ENCODE measurements at places on chromosomes 11 and 22. TPM values are rescaled to one million over a fixed set of nuclear protein-coding genes. Genes with fewer than 3 reads are reported as not detected.

The ZNF202 gene
- 22.1 TPM for polyA plus RNA-seq

The PDGFB gene
- polyA plus RNA-seq = 18.3 TPM

The DSCAML1 gene
- polyA plus RNA-seq = 0.85 TPM

The CHRM1 gene
- polyA plus RNA-seq = 0.70 TPM

The KCNA4 gene
- 7.6 TPM for polyA plus RNA-seq

The INPP5J gene
- 2.0 TPM for polyA plus RNA-seq

DNA sequence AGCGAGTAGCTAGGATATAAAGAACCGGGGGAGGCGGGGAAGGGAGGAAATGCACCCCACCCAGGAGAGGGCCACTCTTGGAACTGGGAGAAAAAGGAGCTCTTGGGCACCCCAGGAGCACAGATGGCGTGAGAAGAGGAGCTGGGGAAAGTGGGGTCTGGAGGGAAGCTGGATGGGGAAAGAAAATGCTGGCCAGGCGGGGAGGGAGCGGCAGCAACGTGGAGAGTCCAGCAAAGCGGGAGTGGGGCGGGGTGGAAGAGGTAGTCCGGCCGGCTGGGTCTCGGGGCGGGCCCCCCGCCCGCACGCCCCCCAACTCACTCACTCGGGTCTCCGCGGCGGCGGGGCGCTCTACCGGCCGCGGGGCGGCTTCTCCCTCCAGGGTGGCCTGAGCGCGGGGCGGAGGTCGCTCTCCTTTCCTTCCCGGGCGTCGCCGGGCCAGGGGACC is 522 bp downstream of the TOB2 start:
- DNase-seq = peak; percentile 5

DNA sequence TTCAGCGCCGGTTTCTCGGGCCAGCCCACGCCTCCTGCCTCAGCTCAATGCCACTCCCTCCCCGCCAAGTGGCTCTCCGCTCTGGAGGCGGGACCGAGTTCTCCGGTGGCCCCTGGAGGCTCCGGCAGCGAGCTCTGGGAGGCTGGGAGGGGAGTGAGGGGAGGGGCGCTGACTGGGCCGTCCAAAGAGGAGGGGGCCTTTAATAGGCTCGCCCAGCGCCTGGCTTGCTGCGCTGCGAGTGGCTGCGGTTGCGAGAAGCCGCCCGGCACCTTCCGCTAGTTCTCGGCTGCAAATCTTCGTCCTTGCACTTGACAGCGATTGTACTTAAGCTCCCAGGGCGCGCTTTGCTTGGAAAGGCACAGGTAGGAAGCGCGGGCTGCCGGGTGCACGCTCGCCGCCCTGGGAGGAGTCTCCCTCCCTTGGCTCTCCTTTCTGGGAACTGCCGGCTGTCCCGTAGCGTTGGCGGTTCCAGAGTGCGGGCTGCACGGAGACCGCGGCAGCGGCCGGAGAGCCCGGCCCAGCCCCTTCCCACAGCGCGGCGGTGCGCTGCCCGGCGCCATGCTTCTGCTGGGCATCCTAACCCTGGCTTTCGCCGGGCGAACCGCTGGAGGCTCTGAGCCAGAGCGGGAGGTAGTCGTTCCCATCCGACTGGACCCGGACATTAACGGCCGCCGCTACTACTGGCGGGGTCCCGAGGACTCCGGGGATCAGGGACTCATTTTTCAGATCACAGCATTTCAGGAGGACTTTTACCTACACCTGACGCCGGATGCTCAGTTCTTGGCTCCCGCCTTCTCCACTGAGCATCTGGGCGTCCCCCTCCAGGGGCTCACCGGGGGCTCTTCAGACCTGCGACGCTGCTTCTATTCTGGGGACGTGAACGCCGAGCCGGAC is at the start of gene ADAMTS15:
ADAMTS15 (plus strand) TSS at position 230 of the 894 bp plus-strand sequence; CDS start at position 559, 329 bp downstream.
- peak; percentile 93 for DNase-seq

DNA sequence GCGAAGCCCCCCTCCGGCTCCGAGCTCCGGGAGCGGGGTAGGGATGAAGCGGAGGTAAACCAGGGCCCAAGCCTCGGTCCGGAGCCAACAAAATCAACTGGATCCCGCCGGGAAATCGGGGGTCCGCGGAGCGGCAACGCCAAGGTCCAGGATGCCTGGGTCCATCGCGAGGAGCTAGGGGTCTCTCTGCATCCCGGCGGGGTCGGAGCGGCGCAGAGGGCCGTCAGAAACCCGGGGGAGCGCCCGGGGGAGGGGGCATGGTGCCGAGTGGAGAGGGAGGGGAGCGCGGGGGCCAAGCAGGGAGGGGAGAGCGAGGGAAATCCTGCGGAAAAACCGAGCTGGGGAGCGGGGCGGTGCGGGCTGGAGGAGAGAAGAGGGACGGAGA is 51.8 kb downstream of the SLC22A12 start:
- no peak for DNase-seq

DNA sequence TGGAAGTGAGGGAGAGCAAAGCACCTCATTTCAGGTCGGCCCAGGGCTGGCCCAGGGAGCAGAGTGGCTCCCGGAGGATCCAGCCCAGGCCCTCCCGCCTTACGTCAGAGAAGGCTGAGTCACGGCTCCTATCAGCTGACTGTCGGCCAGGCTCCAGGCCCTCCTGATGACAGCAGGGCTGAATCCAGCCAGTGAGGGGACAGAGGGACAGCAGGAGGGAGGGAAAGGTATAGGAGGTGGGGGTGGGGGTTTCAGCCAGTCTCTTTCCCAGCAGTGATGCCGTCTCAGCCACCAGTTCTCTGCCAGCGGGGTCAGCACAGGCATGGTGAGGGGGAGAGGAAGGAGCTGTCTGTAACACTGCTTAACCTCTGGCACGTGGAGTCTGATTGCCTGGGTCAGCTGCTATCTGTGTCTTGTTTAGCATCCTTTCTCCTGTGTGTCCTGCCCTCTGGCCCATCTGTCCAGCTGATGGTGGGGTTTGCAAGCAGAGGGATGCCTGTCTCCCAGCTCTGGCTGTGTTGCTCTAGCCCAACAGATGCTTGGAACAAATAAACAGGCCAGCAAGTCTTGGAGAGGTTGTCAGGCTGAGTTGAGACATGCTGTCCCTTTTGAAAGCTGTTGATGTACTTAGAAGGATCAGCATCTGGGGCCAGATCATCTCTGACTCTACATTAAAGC is 74.0 kb downstream of the ADAMTS15 start:
- peak; percentile 68 for DNase-seq

DNA sequence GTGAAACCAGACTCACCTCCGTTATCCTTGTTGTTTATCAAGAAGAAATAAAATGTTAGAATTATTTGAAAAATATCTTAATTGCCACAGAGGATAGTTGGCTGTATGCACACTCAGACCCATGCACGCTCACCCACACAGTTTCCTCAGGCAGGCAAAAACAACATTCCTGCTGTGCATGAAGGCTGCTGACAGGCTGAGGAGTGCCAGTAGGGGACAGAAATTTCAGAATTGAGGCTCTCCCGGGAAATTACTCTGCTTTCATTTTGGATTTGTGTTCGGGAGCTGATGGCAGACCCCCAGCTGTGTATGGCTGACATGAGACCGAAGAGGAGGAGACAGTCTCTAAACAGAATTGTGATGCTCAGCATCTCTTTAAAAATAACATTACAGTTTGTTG is 87.5 kb downstream of the AMOTL1 start:
- DNase-seq = no peak

GRCh38 chr11:57502870-57503269 is 12.6 kb downstream of the SLC43A1 start:
- DNase-seq = no peak

- DNase-seq = no peak
Observed at GRCh38 chr11:85115798-85116197, 511.3 kb downstream of the DLG2 start.

- DNase-seq = no peak
Observed at GRCh38 chr11:37402663-37403062, 804.6 kb upstream of the RAG2 start.

GRCh38 chr11:114145166-114145775 is 85.8 kb downstream of the ZBTB16 start:
- no peak for DNase-seq

GRCh38 chr11:100550912-100551632 is 136.0 kb upstream of the ARHGAP42 start:
- DNase-seq = no peak

DNA sequence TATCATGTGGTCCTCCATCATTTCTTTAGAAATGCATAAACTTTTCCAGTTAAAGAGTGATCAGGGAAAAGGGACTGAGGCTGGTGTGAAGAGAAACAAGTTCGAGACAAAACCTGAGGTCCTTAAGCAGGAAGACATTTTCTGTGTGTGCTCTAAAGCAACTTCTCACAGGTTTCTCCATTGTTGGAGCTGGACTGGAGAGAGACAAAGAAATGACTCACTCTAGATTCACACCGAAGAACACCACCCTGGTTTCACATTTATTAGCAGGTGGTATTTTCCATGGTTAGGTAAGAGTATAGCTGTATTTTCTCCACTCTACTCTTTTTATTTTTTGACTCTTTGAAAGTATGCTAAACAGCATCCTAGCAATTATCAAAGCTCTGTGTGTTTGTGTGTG is 736.4 kb downstream of the KCNA4 start:
- no peak for DNase-seq

DNA sequence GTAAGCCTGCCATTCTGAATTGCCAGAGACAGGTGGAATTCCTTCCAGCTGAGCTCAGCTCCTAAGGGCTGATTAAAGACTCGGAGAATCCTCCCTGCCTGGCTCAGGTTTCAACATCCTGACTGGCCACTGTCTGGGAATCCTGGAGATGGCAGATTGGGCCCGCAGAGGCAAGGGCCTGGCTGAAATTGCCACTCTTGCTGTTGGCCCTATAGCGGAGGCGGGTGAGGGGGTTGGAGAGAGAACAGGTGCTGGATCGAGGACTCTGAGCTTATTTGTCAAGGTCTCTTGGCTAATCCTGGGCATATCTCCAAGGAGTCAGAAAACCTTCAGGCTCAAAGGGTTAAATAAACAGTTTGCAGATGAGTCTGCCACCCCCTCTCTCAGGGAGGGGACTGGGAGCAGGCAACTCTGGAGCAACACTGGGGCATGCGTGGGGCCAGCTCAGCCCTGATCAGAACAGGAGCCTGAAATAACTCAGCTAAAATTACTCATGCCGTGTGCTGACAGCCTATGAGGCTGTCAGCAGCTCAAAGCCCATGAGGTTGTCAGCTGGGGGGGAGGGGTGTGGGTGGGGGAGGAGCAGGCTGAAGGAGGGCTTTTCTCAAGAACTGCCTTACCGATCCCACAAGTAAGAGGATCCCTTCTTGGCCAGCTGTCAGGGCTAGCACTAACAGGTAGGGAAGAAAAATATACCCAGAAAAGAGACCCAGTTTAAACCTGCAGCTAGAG is 14.7 kb upstream of the MFRP start:
- no peak for DNase-seq

DNA sequence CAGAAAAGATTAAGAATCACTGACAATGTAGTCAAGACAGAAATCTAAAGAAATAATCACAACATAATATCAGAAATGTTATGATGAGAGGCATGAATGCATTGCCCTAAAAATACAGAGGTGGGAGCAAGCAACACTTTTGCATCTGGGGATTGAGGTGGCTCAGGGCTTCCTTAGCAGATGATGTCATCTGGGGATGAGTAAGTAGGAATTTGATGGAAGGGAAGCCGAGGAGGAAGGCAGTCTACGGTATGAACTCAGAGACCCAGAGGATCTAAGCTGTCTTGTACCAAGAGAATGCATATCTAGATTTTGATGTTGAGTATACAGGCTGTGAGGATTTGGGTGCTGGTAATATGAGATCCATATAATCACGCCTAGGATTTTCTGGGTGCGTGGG is 193.0 kb upstream of the SNX19 start:
- no peak for DNase-seq

GRCh38 chr11:72740562-72741428 is 11.4 kb downstream of the ARAP1 start:
- no peak for DNase-seq

DNA sequence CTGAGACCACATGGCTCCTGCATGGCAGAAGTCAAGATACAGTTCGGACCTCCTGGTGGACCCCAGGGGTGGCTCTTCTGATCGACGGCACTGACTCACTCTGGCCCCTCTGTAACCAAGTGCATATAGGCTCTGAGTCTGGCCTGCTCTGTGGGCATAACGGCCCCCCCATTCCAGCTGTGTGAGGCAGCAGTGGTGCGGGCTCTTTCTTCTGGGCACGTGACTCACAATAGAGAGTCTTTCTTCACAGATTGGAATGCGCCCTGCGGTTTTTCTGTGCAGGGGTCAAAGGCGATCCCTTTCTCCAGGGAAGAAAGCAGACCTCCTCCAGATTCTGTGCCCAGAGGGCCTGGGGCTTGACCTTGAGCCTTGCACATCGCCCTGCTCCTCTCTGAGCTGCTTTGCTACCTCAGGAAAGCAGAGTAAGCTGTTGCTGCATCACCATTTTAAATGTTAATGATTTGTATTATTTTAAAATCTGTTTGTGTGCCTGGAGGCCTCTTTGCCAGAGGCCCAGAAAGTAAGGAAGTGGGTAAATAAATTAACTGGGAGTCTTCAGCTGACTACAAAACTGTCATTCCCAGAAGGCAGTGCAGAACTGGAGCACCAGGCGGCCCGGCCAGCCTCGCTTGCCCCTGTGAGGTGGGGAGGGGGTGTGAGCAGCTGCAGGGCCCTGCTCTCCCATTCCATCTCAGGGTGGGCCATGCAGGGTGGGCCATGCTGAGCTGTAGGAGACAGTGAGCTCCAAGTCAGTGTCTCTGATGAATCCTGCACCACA is 199.0 kb downstream of the GRIK4 start:
- DNase-seq = peak; percentile 61

GRCh38 chr22:24706054-24706453 is 68.5 kb downstream of the PIWIL3 start:
- no peak for DNase-seq

- no peak for DNase-seq
Observed at GRCh38 chr11:117170210-117170609, 8.3 kb upstream of the SIDT2 start.

DNA sequence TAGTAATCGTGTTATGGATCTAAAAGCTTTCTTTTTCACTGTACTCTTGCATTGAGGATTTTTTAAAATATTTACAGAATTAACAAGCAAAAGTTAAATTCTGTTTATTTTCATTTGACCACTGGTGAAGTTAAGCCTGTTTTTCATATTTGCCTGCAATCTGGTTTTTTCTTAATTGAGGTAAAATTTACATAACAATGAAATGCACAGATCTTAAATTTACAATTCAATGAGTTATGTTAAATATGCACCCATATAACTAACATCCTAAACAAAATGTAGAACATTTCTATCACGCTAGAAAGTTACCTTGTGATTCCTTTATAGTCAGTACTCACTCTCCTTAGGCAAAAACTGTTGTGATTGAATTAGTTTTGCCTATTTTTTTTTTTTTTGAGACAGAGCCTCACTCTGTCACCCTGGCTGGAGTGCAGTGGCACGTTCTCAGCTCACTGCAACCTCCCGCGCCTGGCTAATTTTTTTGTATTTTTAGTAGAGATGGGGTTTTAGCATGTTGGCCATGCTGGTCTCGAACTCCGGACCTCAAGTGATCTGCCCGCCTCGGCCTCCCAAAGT is 54.5 kb upstream of the WEE1 start:
- no peak for DNase-seq
